ENCODE measurements at places on chromosomes 1 and 21.

DNA sequence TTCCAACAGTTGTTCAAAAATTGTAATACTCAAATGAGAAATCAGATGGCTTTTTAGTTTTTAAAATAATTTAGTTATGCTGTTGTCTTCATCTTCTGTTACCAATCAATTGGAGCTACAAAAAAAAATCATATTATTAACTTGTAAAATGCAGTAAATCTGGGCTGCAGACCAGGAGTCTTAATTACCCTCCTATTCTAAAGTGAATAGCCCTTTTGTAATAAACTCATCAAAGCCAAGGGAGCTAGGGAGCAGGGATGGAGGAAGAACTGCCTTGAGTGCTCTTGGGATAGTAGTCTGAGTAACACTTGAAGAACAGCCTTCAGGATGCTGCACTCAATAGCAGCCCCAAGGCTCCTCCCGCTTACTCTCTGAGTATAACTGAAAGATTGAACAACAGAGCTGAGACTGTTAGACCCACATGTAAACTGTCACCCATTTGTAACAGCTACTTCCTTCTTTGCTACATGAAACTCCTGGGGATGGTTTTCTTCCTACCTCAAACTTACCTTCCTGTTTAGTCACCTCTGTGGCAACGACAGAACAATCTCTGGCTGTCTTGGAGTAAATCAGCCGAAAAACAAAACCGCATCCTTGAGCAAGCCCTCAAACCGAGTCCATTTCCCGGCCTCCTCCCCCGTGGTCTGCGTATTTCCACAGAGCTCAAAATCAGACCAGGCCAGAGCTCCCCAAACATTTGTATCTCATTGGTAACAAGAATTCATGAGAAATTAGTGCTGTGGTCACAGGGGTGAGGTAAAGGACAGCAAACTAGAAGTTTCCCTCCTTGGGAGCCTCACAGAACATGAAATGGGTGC is 55.9 kb downstream of the CD58 start:
- DNase-seq = no peak

- no peak for DNase-seq
These were observed 592.5 kb downstream of the PTPRU start for GRCh38 chr1:29828526-29829447.

DNA sequence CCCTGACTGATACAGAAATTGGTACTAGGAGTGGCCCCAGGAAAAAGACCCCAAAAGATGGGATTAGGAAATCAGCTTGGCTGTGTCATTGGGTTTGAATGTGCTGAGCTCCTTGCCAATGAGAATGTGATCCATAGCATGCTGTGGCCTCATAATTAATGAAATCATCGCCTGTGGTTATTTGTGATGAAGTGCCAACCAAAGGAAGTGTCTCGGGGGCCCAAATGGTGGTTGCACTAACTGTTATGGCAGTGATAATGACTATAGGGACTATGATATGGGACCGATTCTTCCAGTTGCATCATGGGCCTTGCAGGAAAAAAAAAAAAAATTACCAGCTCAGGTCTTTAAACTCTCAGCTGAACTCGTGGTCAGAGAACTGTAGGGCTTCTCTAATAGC is 15.4 kb upstream of the ZDHHC18 start:
- DNase-seq = no peak

GRCh38 chr1:176754676-176755075 is 291.7 kb downstream of the PAPPA2 start:
- no peak for DNase-seq

DNA sequence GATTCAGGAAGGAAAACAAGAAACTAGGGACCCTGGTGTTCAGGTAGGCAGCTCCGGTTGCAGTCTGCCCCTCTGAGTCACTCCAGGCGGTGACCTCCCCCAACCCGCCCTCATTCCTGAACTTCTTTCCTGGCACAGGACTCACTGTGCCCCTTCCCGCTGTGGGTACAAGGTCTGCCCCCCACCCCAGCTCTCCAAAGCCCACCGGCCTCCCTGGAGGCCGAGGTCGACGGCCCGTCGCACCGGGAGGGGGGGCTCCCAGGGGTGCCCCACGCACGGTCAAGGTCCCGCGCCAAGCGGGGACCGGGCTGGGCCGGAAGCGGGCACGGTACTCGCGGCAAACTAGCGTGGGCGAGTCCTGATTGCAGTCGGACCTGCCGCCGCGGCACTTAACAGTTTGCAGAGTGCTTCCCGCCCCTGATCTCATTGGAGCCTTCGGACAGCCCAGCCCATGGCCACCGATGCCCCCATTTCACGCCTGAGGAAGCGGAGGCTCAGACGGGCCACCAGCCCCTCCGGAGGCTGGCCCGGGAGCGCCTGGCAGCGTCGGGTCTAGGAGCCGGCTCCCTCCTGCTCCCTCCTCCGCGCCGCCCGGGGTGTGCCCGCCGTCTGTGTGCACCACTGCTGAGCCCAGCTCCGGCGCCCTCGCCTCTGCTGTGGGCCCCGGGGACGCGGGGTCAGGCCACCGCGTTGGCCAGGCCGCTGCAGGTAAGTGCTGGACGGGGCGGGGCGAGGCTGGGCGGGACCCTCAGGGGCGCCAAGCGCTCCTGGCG is at the start of gene GJB3:
Gene GJB3 (plus strand): TSS at position 144 of the 773 bp plus-strand sequence. CDS start 3,549 bp downstream, outside the sequence.
- DNase-seq = no peak

DNA sequence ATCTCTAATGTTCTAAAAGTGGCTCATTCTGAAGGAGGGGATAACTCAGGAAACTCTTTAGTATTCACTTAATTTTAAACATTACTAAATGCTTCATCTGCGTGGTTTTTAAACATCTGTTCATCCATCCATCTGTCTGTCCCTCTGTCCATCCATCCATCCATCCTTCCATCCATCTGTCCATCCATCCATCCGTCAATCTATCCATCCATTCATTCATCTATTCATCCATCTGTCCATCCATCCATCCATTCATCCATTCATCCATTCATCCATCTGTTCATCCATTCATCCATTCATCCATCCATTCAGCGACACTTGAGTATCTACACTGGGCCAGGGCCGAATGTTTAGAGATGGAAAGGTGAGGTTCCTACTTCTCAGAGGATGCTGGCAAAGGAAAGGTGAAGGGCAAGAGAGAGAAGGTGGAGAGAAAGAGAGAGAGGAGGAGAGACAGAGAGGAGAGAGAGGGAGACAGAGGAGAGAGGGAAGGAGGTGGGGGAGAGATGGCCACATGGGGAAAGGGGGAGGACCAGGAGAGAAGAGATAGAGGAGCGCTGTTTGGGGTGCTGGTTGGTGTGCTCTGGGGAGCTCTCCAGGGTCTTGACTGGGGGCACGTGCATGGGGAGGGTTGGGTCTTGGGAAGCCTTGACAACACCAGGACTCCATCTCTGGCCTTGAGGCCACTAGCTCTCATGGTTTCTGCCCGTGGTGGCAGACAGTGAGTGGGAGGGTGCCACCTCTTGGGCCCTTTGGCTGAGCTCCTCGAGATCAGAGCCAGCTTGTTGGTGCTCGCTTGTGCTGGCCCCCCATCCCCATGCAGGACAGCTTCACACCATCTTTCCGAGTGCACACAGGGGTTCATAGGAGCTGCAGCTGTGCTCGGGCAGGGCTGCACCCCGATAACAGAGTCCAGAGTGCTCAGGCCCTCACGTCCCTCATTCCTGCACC is 45.6 kb downstream of the ABCG1 start:
- no peak for DNase-seq
